NCI-H2107 (cell line): ENCODE measurements at places on chromosomes 12 and 14.

DNA sequence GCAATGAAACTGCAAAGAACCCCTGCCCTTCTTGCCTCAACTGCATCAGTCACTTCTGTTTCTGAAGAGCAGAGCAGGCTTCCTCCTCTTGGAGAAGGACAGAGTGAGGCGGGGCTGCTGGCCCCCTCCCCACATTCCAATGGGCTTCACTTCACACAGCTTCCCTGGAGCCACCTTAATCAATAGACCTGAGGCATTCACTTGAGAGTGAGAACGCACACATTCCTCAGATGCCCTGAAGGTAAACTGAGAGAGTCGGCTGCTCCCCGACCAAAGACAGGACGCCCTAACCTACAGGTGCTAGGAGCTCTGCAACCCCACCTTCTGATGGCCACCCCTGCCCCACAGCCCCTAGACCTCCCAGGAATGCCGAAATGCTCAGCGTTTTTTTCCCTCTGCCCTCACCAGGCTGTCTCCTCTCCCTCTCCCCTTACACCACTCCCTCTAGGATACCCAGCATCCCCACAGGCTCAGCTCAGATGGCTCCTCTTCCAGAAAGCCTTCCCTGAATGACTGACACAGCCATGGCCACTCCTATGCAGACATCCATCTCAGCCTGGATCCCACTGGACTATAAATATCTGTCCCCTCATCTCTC is 31.1 kb downstream of the SYNE3 start:
- DNase-seq = no peak

DNA sequence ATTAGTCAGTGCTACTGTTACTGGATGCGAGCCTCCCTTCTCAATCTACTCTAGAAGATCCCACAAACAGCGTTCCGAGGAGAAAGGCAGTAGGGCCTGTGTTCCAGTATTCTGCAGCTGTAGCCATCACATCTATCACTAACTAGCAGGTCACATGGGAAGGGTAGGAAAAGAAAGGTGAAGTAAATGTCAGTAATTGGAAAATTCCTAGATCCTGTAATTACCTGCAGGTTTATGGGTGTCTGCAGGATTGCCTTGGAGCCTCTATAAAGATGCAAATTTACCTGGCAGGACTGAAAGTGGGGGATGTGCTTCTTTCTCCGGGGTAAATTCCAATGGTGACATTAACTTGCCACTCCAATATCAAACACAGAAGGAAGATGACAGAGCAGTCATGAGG is 77.8 kb downstream of the FERMT2 start:
- no peak for DNase-seq

- DNase-seq = no peak
Measured at GRCh38 chr14:52117111-52117832, 48.4 kb upstream of the NID2 start.

GRCh38 chr14:102066041-102066451 is 20.8 kb downstream of the HSP90AA1 start:
- DNase-seq = no peak

GRCh38 chr14:100199240-100199860 is 39.6 kb upstream of the YY1 start:
- no peak for DNase-seq

GRCh38 chr14:64604881-64605280 is 55.1 kb downstream of the PPP1R36 start:
- DNase-seq = peak; percentile 87

DNA sequence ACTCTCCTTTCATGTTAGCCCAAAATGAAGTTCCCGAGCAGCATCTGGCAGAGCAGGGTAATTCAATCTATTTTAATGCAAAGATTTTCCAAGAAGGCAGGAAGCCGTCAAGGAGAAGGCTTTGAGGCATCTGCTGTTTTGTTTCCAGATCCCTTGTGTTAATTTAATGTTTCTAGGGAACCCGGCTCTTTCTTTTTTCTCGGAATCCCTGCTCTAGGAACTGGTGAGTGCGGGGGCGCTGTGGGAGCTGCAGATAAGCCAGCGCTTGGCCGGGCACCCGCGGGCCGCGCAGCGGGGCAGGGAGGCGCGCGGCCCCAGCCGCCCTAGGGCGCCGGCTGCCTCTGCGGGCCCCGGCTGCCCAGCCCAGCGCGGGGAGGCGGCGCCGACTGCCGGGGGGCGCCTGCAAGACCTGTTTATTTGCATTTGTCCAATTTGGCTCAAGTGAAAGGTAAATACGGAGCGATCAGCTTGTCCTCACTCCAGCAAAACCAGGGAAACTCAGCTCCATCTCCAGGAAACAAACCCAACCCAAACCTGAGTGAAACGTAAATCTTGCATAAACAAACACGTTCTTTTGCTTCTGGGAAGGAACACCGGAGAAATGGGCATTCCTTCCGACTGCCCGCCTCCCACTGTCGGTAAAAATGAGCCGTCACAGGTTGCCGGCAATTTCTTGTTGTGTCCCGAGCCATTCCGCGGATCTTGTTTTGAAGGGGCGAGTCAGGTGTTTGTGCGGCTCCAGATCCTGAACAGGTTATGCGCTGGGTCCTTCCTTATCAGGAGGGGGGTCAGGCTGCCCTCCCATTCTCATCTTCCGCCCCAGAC is 65.1 kb downstream of the CRADD start:
- peak; percentile 18 for DNase-seq

DNA sequence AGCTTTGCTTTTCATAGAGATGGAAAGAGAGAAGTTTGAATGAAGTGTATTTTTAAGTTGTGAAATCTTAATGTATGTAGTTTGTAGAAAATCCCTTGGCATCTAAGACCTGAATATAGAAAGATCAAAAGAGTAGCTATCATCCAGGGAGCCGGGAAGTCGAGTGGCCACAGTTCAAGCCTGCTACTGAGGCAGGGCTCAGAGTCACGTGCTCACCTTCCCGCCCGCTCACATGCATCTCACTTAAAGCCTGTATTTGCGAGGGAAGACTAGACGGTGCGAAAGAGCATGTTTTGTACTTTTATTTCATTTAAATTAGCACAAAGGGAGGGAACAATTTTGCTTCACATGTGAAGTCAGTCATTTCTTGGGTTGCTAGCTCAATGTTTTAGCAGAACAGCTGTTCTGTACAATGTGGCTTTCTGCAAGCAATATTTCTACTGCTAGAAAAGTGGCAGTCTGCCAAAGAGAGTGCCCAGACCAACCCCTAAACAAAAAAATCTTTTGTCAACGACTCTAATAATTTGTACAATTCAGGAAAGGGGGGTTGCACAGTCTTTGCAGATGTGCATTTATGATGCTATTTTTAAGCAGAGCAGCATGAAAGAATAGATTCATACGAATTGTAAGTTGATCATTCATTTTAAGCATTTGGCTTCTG is 290.7 kb downstream of the NPAS3 start:
- peak; percentile 34 for DNase-seq

DNA sequence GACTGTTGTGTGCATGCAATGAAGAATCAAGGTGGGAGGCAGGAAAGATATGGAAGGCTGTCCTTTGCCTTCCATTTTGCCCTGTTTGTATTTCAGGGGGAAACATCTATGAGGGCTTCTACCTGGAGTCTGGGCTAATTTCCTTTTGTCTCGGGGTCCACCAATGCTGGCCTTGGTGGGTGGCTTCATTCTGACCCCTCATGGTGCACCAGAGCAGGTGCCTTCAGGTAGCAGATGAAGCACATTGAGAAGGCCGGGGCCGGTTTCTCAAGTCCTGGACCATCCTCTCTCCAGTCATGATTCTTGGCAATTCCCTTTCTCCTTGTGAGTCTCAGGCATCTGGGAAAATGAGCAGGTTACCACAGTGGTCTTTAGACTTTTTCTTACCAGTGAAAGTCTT is 47.2 kb downstream of the RPH3A start:
- DNase-seq = no peak

GRCh38 chr14:80447392-80447791 is 236.1 kb upstream of the DIO2 start:
- DNase-seq = no peak

DNA sequence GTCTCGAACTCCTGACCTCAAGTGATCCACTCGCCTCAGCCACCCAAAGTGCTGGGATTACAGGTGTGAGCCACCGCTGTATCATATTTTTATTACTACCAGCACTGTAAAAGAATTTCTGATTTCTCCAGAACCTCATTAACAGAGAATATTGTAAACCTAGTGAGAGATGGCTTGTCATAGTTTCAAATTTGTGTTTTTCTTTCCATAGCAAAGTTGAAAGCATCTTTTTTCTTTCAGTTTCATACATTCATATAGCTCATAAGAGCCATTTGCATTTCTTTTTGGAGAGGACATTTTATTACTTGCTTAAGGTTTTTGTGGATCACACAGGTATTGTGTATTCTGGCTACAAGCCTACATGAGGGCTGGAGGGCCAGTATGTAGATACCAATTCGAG is 58.0 kb downstream of the MIS18BP1 start:
- DNase-seq = no peak
